ENCODE measurements at places on chromosomes 3 and 15.

DNA sequence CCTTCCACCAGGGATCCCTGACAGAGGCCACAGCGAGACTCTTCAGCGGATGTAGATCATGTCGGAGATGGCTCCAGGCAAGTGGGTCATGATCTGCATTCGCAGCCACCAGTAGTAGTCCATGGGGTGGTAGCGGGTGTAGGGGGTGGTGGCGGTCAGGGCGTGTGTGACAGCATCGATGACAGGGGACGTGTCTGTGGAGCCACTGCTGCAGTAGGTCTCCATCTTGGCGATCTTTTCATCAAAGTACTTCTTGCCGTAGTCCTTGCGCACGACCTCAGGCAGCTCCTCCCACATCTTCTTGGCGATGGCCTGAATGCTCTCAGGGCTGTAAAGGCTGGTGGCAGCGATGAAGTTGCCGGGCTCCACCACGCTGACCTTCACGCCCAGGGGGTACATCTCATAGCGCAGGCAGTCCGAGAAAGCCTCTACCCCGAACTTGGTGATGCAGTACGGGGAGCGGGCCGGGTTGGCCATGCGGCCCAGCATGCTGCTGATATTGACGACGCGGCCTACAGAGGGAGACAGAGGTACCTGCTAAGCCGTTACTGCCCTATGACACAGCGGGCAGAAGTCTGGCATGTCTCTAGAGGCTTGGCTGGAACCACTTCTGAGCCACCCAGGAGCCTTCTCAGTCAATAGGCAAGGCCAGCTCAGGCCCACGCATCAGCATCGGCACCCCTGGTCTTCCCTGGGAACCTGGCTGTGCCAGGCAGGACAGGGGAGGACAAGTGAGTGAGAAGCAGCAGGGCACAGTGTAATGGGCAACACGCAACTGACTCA lies 43.7 kb downstream of the BDH1 start:
- no peak for DNase-seq

DNA sequence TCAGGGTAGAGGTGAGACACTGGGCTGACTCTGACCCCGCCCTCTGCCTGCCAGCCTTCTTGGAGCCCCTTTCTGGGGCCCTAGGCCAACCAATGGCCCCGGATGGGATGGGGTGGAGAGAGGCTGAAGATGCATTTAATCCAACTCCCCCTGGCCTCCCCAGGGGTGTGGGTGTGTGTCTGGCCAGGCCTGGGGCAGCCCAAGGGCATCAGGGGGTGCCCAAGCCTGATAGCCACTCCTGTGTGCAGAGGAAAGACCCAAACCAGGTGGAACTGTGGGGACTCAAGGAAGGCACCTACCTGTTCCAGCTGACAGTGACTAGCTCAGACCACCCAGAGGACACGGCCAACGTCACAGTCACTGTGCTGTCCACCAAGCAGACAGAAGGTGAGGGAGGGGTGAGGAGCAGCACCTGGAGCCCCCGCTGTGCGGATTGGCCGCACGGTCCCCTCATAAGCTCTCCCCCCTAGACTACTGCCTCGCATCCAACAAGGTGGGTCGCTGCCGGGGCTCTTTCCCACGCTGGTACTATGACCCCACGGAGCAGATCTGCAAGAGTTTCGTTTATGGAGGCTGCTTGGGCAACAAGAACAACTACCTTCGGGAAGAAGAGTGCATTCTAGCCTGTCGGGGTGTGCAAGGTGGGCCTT lies 9.5 kb downstream of the SPINT1 start:
- no peak for DNase-seq

GRCh38 chr3:152048831-152049230 lies 175.4 kb downstream of the SUCNR1 start:
- no peak for DNase-seq

- DNase-seq: no peak
These were observed 11.0 kb downstream of the TCF12 start for GRCh38 chr15:56929399-56929798.

GRCh38 chr3:109154979-109155378 lies 18.5 kb downstream of the C3orf85 start:
- DNase-seq: no peak

GRCh38 chr15:99749386-99749785 lies 16.1 kb upstream of the LYSMD4 start:
- DNase-seq: no peak

DNA sequence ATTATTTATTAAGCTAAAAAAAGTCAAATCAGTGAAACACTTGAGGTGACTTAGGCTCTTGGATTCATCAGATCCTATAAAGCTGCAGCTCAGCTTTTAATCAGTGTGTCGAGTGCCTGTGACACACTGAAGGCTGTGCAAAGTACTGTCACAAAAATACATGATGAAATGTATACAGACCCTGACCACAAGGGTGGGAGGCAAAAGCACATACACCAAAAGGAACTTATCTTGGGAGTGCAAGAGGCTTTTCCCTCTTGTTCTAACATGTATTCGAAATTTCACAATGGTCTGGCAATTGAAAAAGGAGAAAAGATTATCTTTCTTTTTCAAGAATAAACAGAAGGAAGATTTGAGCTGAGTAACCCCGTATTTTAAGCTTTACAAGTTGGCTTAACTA lies 35.9 kb downstream of the VGLL4 start:
- DNase-seq: no peak

GRCh38 chr3:33170531-33170930 lies 48.1 kb downstream of the SUSD5 start:
- no peak for DNase-seq

DNA sequence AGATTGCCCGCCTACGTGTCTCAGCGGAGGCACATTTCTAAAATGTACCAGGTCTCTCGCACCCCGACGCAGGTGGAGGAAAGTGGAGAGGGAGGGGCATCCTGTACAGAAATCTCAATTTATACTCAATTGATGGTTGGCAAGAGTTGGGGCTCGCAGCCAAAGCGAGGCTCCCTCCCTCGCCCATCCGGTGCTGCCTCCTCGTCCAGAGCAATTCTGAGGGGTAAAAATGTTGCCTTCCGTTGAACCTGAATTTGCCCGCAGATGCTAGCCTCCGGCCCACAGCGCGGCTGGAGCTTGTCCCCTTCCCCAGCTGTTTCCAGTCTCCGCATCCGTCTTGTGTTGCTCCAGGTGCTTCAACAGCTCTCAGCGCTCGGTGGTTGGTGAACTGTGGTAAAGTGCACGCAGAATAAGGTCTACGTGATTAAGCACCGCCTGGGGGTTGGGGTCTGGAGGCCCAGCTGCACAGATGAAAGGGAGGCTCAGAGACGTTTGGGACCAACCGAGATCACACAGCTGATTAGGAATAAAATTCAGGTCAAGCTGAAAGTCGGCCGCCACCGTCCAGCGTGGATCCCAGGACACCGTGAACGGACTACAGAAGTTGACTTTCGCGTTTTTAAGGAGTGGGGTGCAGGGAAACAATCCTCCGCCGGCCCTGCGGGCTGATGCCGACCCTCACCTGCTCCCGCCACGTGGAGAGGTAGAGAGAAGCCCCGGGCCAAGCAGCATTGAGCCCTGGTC lies 846 bp upstream of the POLG start:
- DNase-seq: no peak

DNA sequence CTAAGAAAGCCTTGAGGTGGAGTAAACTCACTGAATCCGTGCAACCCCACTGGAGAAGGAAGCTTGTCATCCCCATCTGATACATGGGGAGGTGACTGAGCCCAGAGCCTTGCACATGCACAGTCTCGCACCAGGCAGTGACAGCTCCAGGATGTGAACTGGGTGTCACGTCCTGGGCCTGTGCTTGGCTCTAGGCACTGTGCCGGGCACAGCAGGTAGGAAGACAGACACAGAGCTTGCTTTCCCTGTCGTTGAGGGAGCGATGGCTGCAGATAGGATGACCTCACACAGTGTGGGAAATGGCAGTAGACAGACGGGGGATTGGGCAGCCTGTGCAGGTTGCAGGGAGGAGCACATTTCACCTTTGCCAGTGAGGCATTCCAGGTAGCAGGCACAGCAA lies 12.2 kb upstream of the ATP2B2 start:
- no peak for DNase-seq

DNA sequence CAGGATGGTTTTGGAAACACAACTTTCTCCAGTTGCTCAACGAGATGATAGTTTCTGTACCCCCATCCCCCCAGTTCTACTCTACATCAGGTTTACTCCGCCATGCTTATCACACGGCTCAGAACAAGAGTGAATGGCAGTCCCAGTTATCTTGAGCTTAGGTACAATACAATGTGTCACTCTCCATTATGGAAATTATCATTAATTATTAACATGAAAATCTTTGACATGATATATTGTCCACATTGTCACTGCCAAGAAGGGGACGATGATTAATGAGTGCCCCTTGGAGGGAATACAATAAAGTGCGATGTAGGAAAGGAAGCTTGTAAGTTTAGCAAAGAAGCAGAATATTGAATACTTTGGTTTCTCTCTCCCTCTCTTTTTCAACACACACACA lies 252.6 kb upstream of the CFAP20DC start:
- DNase-seq: no peak

GRCh38 chr15:71072423-71072822 lies 42.8 kb upstream of the THSD4 start:
- DNase-seq: no peak

DNA sequence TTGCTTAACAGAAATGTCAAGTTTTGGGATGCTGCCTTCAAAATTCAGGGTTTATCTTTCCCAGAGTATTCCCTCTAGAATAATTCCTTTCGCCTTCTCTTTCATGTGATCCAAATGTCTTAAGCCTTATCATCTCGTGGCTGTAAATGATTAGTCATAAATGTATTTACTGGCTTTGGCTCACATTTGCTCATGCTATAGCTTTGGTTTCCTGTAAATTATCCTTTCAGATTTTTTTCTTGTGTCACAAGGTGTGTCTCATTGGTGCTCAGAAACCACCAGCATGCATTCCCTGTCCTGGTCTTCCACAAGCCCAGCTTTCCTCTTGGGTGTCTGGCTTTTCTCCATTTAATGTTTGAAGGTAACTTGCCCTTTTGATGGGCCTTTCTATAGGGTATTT lies 692.7 kb upstream of the ALCAM start:
- DNase-seq: no peak

GRCh38 chr3:10549617-10550230 lies 44.3 kb upstream of the ATP2B2 start:
- DNase-seq: peak; percentile 18

DNA sequence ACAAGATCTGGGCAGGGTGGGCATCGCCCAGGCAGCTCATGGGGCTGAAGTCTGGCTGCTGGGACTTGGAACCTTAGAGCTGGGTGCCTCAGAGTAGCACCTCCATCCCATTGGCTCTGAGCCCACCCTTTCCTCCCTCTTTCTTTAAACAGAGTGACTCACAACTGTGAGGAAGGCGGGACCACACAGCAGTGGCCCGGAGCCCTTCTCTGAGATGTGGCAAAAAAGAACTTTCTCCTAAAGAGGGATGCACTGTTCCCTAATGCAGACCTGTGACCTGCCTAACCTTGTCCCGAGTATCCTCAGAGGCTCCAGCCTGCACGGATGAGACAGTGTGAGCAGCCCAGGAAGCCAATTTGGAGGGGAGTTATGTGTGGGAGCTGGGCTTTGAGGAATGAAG lies 23.6 kb downstream of the PRR20G start:
- no peak for DNase-seq

DNA sequence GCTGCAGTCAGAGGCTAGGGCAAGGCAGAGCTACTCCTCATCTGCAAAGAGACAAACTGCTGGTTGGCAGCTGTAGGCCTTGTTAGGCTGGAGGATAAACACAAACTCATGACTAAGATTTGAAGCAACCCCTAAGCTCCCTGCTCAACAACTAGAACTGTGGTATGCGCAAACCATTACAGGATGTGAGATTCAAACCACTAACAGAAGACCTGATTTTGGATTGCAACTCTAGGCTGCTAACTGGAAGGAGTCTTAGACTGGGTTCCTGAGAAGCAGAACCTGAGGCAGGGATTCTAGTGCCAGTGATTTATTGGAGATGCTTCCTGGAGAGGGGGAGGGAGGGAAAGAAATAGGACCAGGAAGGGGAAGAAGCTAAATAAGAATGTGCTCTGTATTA lies 22.5 kb downstream of the CCR4 start:
- no peak for DNase-seq

DNA sequence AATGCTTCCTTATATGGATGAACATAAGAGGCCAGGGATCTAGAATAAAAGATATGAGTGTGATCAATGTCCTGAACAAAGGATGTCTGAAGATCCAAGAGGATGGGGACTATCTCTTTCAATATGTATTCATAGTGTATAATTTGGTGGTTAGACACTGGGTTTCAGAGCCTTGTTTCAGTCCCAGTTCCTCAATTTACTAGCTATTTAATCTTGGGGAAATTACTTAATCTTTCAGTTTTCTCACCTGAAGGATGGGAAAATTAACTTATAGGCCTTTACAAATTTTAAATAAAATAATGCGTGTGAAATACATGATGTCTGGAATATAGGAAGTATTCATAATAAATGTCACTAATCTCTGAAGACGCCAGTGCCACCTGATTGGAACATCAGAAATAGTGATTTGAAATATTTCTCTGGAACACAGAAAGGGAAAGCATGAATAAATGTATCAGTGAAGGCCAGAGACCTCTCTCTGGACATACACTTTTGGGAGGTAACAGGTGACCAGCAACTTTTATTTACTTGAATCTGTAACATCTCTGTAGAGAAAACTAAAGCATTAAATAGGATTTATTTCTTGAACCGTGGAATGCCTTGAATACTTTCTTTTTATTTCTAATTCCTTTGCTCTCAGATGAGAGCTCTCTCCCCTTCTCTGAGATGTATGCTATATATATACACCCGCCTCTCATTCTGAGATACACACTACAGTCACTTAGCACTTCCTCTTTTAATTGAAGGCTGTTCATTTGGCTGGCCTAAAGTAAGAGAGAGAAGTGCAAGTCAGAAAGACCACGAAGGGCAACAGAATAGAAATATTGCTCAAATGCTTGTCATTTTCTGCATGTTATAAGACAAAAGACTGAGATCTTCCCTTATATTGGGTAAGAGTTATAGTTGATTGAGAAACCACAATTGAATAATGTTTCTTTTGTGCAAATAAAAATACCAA lies 407.1 kb downstream of the LSAMP start:
- no peak for DNase-seq

- no peak for DNase-seq
These were observed 411.0 kb upstream of the NR2F2 start for GRCh38 chr15:95919460-95919859.

DNA sequence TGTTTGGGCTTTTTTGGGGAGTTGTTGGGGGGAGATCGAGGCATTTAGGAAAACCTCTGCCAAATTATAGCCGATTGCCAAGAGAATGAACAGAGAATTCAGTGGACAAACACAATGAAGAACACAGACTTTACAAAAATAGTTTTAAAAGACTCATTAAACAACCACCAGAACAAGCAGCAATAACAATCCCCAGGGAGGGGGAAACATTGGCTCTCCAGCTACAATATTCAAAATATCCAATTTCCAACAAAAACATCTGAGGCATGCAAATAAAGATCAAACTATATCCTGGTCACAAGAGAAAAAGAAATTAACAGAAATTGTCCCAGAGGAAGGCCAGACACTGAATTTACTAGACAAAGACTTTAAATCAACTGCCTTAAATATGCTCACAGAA lies 24.5 kb upstream of the ANKRD28 start:
- DNase-seq: no peak

GRCh38 chr3:14721126-14721864 lies 46.4 kb downstream of the C3orf20 start:
- no peak for DNase-seq
